ENCODE measurements at places on chromosomes 5 and 9.

DNA sequence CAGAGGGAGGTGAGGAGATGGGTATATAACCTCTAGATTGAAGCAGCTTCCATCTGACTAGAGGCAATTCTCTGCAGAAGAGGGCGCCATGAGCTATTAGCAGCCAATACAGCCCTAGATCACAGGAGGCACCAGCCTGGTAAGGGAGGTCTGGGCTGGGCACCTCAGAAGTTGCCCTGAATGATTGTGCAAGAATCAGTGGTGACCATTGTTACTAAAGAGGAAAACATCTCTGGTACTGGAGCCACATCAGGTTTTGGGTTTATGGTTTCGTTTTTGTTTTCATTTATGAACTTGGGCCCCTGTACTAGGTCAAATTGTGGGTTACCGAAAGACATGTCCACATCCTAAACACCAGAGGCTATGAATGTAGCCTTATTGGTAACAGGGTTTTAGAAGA, 342.0 kb downstream of the MLLT3 start:
- DNase-seq: no peak

DNA sequence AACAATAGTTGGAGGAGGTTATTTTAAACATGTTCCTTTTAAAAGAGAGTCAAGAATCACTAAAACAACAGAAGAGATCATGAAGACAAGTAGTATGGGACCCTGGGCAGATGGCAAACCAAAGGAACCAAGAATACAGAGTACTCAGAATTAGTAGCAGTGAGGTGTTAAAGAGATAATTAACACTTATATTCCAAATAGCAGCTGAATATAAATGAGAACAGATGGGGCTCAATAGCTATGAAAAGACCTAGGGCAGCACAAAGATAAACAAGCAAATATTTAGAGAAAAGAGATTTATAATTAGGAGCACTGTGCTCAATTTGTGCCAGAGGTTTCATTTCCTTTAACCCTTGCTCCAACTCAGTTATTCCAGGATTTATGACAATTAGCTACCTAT, 159.1 kb downstream of the FAM114A2 start:
- DNase-seq: no peak

GRCh38 chr5:99706160-99706559, 777.4 kb upstream of the CHD1 start:
- no peak for DNase-seq

DNA sequence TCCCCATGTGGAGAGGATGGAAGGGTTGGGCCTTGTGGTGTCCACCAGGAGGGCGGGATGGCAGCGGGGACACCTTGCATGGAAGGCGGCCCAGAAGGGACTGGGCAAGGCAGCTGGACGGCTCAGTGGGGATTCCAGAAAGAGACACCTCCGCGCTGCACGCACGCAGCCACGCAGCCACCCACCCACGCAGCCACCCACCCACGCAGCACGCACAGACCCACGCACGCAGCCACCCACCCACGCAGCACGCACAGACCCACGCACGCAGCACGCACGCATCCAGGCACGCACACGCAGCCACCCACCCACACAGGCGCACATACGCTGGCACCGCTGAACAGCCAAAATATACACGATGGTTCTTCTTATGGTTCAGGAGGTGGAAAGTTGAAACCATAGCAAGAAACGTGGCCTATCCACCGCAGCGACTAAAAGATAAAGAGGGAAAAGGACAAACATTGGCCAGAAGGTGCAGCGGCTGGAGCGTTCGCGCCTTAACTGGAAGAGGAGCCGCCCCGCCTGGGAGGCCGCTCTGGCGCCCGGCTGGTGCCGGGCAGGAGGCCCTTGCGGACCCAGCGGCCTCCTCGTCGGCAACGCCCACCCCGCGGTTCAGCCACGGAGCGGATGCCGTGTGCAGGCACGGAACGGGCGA, 22.2 kb upstream of the EXOC3 start:
- no peak for DNase-seq

- no peak for DNase-seq
Measured at GRCh38 chr5:158832096-158832685, 267.5 kb downstream of the EBF1 start.

- DNase-seq: no peak
Measured at GRCh38 chr5:17154211-17154996, 63.0 kb upstream of the BASP1 start.

DNA sequence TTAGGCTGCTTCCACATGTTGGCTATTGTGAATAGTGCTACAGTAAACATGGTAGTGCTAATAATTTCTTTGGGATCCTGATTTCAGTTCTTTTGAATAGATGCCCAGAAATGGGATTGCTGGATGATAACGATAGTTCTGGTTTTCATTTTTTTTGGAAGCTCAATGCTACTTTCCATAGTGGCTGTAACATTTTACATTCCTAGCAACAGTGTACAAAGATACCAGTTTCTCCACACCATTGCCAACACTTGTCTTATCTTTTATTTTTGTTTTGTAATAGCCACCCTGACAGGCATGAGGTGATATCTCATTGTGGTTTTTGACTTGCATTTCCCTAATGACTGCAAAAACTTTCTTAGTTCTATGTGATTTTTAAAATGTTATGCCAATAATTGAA, 68.8 kb upstream of the LRRC70 start:
- DNase-seq: no peak

DNA sequence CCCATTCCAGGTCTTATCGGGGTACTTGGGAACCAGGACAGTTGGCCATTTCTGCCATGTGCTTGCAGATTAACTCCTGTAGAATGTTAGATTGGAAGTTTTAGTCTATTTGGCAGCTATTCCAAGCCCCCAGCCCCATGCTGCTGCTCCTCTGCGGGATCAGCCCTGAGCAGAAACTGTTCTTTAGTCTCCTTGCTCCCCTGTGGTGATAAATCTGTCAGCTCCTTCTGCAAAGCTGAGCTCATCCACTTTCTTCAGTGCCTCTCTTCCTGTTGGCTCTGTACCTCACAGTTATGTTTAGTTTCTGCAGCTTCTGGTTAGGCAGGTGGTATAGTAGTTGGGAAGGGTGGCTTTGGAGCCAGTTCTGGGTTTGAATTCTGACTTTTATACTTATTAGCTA, 170.4 kb downstream of the GRIA1 start:
- no peak for DNase-seq

DNA sequence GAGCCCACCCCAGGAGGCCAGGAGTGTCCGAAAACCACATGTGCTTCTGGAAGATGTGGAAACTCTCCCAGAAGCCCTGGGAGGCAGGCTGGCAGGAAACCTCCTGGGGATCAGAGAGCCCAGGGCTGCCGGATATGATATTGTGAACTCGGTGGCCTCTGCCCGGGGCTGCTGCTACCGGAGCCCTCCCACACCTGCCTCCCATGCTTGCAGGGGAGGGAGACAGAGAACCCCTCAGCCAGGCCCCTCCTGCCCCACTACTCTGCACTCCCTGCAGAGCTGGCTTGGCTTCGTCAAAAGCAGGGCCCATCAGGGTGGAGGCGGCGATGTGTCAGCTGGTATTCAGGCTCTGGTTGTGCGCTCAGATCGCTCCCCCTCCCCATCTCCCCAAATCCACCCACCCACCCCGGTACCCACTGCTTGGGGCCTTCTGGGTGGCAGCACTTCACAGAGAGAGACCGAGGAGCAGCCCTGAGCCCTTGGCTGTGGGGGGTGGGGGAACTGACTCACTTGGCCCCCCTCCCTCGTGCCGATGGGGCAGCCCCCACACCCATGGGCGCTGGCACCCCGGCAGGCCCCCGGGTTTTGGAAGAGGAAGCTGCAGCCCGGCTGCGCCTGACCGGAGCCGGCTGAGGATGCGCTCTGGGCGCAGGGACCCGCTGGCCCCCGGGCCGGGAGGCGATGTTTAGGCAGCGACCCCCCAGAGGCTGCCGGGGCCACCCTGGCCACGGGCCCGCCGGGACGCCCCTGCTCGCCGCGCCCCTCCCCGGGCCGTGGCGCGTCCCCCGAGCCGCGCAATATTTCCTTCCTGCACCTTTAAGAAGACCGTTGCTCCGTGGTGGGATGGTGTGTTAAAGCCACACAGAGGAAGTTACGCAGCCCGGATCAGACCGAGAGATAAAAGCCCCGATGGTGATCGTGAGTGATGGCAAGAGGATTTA, 786 bp upstream of the NTNG2 start:
- DNase-seq: peak; percentile 57

GRCh38 chr5:144971108-144971850, 800.6 kb downstream of the KCTD16 start:
- DNase-seq: no peak

- DNase-seq: no peak
Measured at GRCh38 chr9:93096811-93097382, 880 bp downstream of the CARD19 start.

GRCh38 chr9:86591472-86591871, 237.3 kb upstream of the TUT7 start:
- no peak for DNase-seq
